ENCODE measurements at places on chromosomes 3 and 15. TPM values are rescaled to one million over a fixed set of nuclear protein-coding genes. Genes with fewer than 3 reads are reported as not detected.

DNA sequence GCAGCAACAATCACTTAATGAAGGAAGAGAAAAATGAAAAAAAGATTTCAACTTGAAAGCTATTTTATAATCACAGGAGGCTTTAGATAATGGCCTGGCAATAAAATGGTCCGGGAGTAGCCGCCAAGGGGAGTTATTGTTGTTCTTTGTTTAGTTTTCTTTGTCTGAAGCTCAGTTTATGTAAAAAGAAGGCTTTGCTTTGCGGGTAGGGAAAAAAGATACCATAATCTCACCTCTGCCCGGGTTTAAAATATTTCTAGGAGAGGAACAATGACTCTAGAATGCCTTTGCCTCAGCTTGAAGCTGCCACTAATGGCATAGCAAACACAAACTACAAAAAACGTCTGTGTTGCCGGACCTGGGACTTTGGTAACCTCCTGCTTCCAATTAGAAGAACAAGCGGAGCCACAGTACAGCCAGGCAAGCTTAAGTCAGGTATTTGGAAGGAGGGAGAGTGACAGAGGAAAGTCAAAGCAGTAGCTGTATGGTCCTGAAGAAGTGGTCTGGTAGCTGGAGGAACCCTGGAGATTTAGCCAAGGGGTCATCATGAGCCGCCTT, 764.5 kb downstream of the TUSC7 start:
- no peaks in the 10 kb centered on the region for H3K27me3 ChIP-seq
- no peaks in the 10 kb centered on the region for H3K4me1 ChIP-seq
- H3K4me3 ChIP-seq, result no peak overlapping the region
- no peaks in the 10 kb centered on the region for H3K36me3 ChIP-seq
- peak; percentile 4 for DNase-seq

DNA sequence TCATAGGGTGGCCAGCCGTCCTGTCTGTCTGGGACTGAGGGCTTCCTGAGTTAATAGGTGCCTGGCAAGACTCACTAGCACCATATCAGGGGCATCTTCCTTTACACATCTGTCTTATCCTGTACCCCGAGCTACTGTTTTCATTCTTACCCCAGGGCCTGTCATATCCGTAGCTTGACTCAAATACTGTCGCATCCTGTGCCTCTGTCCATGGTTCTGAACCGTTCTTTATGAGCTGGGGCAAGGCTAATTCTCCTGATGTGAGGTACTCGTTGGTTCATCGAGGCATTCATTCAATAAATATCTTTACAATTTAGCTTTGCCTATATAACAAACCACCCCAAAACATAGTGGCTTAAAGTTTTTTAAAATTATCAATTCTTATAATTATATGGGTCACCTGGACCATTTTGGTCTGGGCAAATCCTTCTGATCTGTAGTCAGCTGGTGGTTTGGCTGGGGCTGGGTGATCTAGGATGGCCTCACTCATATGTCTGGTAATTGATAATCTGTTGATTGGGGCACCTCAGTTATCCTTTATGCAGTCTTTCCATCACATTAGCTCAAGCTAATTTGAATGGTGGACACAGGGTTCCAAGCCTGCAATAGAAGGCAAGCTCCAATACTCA, 121.2 kb downstream of the TLE3 start:
- H3K27ac ChIP-seq, result no peak overlapping the region
- no peak overlapping the region for H3K4me3 ChIP-seq
- H3K27me3 ChIP-seq, result no peaks in the 10 kb centered on the region
- H3K36me3 ChIP-seq, result no peaks in the 10 kb centered on the region

- H3K4me3 ChIP-seq, result no peak overlapping the region
- no peak overlapping the region for H3K27ac ChIP-seq
- DNase-seq, result no peak
These were observed 46.2 kb upstream of the ADGRG7 start for GRCh38 chr3:100563228-100563627.

Gene SLC22A13
- 0.63 TPM for total RNA-seq

Gene PLA2G4B
- 5.8 TPM for total RNA-seq

Gene CMTM8
- total RNA-seq, result 28.5 TPM

Gene SLC51A
- total RNA-seq, result not detected
